NCI-H2107 (cell line): ENCODE measurements at places on chromosomes 5 and 9.

DNA sequence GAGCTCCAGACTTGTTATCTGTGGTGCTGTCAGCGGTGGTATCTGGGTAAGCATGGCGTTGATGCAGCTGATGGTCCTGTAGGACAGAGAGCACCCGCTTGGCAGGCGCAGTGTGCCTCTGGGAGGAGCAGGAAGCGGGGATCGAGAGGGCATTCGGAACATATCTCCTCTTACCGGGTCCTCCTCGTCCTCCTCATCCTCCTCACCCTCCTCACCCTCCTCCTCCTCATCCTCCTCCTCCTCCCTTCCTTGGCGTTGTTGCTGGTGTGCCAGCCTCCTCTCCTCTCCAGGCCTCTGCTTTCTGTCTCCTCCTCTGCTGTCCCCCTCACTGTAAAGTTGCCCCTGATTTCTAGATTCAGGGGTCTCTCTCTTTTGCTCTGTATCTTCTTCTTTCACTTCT is 21.2 kb downstream of the ECM2 start:
- no peak for DNase-seq

GRCh38 chr5:172171118-172171517 is 16.9 kb downstream of the STK10 start:
- no peak for DNase-seq

DNA sequence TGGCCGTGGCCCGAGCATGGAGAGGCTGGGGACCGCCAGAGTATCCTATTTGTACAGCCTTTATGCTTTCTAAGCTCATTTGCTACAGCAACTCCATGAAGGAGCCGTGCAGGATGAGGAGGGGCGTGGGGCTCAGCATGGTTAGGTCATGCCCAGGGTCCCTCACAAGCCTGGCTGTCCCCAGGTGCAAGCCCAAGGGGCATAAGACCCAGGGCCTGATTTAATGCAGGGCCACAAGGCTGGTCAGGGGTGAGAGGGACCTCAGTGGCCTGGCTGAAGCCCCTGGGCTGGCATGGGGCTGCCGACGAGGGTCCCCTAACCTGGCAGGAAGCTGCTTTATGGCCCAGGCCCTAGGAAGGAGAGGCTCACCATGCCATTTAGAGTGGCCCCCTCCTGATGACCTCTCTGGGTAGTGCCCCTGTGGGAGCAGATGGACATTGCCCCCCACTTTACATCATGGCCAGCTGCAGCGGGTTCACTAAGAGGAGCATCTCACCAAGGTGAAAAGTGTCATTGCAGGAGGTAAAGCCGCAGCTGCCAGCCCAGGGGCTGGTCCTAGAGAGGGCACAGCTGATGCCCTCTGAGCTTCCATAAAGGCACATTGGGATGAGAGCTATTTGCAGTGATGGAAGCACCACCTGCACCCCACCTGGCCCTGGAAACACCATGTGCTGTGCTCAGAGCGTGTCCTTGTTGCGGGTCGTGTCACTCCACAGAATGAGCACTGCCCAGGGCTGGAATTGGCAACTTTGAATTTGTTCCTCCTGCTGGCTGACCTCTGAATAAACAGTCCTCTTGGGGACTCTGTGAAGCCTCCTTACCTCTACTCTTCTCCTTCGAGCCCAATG is 58.9 kb downstream of the ZNF618 start:
- no peak for DNase-seq

DNA sequence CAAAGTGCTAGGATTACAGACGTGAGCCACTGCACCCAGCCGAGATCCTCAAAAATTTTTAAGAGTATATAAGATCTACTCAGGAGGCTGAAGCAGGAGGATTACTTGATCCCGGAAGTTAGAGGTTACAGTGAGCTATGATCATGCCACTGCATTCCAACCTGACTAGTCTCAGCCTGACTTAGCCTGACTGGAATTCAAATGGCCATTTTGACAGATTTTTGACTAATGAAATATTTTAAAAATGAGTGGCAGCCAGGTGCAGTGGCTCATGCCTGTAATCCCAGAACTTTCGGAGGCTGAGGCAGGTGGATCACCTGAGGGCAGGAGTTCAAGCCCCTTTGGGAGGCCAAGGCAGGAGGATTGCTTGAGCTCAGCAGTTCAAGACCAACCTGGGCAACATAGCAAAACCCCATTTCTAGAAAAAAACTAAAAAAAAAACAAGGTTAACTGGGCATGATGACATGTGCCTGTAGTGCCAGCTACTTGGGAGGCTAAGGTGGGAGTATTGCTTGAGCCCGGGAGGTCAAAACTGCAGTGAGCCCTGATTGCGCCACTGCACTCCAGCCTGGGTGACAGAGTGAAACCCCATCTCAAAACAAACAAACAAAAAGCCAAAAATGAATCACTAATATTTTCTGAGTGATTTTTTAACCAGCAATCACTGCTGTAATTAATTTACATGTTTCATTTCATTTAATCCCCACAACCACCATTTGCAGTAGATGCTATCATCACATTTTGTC is 16.6 kb downstream of the ATOX1 start:
- DNase-seq = no peak

- DNase-seq = no peak
Measured at GRCh38 chr9:72205513-72205912, 56.3 kb downstream of the GDA start.

GRCh38 chr5:373710-374602 is 52.4 kb downstream of the AHRR start:
- peak; percentile 53 for DNase-seq

- no peak for DNase-seq
Measured at GRCh38 chr5:142756576-142756975, 13.6 kb upstream of the ARHGAP26 start.

DNA sequence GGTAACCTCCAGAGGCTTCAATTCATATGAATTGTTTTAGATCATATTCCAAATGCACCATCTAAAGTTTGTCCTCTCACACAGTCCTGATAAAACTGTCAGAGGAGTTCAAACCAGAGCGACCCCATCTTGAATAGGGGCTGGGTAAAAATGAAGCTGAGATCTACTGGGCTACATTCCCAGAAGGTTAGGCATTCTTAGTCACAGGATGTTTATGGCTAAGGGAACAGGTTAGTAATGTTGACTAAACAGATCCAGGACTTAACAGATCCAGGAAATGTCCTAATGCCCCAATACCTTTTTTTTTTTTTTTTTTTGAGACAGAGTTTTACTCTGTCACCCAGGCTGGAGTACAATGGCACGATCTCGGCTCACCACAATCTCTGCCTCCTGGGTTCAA is 192.6 kb upstream of the PRDM9 start:
- DNase-seq = no peak
